ENCODE measurements at places on chromosomes 3 and 15.
A peak's percentile ranks its signal among the peaks of the same experiment; 100 is the strongest.

- DNase-seq: no peak
These were observed 451.5 kb downstream of the FGF12 start for GRCh38 chr3:192275741-192276355.

GRCh38 chr3:132637590-132637989, 22.0 kb downstream of the ACAD11 start:
- no peak for DNase-seq

DNA sequence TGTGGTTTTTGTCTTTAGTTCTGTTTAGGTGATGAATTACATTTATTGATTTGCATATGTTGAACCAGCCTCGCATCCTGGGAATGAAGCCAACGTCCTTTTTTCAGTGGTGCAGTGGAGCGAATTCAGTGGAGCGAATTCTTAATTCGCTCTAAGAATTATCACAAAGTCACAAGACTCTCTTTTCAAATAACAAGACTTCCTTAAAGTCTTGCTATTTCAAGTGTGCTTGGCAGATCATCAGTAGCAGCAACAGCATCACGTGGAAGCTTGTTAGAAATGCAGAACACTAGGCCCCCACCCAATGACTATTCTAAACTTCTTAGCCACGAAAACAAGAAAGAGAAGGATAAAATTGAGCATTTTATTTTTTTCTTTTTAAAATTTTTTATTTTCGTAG, 58.1 kb upstream of the CD200R1L start:
- DNase-seq: no peak

GRCh38 chr3:159635047-159635641, 353.5 kb upstream of the IL12A start:
- DNase-seq: no peak

DNA sequence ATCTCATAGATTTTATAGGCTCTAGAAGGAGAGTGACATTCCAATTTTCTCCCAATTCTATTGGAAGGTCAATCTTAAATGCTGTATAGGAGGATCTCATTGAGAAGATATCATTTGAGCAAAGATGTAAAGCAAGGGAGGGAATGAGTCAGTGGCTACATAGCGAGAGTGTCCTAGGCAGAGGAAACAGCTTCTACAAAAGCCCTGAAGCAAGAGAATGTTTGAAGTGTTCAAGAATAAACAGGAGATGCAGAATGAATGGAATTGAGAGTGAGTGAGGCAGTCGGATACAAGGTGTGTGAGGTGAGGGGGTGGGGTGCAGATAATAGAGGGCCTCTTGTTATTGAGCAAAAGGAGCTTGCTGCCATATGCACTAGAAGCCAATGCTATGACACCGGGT, 545.9 kb downstream of the IGSF11 start:
- no peak for DNase-seq

DNA sequence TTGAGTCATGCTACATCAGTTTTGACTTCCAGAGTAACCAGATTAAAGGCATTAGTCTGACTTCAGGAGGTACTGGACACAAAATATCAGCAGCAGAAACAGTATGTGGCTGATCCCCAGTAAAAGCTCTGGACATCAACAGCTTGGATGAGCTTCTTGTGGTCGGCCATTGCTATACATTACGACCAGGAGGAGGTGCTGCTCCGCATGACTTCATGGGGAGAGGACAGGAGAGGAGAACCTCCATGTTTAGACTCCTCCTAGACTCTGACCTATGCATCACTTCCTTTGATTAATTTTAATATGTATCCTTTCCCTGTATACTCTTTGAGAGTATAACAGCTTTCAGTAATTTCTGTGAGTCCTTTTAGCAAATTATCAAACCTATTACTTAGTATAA, 285.6 kb upstream of the ARHGEF26 start:
- no peak for DNase-seq

GRCh38 chr3:55860049-55860721, 373.1 kb upstream of the WNT5A start:
- DNase-seq: no peak

DNA sequence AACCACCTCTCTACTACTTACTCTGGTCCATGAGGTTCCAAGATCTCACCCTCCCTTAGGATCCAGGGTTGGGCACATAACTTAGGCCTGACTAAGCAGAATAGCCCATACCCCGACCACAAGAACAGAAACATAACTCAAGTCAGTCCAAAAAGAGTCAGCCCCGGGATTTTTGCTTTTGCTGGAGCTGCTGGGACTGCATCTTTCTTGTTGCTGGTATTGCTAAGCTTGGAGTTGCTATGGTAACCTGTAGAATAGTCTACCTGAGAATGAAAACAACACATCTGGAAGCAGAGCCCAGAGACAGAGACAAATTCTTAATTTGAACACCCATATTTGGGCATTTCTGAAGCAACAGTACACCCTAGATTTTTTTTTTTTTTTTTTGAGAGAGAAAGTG, 6.5 kb downstream of the RUBCN start:
- peak; percentile 42 for DNase-seq

GRCh38 chr3:72127844-72128243, 342.9 kb upstream of the PROK2 start:
- DNase-seq: no peak

GRCh38 chr3:42114130-42114725, 23.1 kb downstream of the TRAK1 start:
- DNase-seq: no peak

DNA sequence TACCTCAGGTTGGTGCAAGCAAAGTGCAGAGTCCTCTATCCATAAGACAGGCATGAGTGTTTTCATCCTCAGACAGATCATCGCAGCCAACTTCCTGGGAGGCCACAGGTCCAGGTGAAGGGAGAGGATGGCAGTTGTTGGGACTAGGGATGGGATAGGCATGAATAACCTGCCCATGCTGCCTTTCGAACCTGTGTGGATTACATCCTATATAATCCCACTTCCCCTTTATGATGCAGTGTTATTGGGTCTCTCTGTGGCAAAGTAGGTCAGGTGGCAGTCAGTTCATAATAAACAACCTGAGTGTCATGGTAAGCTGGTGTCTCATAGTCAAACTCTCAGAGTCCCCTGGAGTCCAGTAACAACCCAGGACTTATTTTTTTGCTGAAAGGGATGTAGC, 40.4 kb downstream of the CCR3 start:
- DNase-seq: no peak

- no peak for DNase-seq
These were observed 17.9 kb downstream of the CRYGS start for GRCh38 chr3:186526256-186526606.

DNA sequence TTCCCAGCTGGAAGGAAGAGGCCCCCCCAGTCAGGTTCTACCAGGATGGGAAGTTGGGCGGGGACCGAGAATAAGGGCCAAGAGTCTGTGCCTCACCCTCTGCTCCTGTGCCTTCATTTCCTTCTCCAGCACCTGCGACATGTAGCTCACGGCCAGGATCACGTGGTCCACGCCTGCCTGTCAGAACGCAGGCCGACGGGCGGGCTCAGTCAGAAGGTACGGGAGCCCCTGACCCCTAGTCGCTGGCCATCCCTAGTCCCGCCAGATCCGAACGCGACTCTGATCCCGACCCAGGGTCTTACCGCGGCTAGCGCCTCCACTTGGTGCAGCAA, 489 bp downstream of the GMPPB start:
- DNase-seq: no peak

DNA sequence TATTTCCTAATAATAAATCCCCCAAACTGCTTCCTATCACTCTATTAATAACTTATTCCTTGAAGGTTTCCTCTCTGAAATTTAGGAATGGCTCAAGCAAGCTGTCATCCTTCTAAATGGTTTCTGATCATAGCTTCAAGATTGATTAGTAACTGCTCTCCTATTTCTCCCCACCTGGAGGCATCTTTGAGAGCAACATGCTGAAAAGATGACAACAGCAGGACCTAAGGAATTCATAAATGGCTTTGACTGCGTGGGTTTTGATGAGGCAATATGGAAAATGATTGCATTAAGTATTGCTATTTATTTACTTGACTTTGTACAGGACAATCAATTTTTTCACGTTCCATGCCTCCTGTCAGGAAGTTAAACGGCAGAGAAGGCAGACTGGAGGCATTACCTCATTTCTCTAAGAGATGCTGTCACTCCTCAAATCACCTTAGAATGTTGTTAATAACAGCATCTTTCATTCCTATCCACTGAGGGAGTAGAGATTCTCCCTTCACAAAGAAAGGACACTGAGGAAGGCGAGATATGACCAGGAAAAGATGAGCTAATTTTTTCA, 256.4 kb downstream of the EPHB1 start:
- DNase-seq: no peak

- DNase-seq: no peak
These were observed 43.2 kb downstream of the KNL1 start for GRCh38 chr15:40637221-40637745.

DNA sequence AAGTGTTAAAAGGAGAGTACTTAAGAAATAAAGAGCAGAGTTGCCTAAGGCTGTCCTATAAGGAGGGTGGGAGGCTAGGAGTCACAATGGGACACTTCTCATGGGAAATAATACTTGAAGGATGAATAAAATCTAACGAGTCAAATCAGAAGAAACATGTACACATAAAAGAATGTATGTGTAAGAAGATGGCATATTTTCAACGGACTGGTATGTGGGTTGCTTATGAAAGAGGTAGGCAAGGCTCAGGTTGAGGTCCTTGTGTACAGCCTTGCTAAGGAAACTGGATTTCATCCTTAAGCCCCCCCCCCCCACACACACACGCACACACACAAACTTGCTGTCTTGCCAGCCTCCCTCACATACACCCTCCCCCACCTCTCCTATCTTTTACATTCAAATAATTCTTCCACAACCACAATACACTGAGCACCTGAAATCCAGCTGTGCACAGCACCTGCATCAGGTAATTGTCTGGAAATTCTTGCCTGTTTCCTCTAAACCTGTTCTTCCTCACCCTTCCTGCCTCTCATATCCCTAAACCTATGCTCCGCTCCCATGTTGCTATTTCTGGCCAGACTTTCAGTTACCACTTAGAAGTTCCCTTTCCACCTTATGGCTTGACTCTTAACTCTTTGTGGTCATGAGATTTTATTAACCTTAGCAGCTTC, 79.2 kb downstream of the FMN1 start:
- no peak for DNase-seq

GRCh38 chr3:135907422-135908165, 57.9 kb upstream of the PPP2R3A start:
- DNase-seq: no peak

GRCh38 chr3:6074952-6075351, 786.0 kb upstream of the GRM7 start:
- no peak for DNase-seq

- no peak for DNase-seq
These were observed 25.3 kb upstream of the IL20RB start for GRCh38 chr3:136932523-136932922.

- no peak for DNase-seq
These were observed 755.5 kb downstream of the GBE1 start for GRCh38 chr3:81005992-81006391.

DNA sequence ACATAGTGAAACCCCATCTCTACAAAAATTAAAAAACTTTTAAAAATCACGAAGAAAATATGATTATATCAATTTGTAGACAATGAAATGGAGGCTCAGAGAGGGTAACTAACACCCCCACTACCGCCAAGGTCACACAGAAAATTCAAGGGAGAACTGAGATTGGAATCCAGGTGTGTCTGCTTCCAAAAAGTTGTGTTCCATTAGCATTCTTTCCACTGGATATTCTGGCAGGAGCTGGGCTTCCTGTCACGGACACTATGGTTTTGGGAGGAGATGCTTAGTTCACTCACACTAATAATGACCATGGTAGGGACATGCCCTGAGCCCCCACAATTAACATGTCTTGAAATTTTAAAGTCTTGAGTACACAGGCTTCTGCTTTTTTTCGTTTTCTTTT, 28.8 kb downstream of the CTSH start:
- DNase-seq: no peak

DNA sequence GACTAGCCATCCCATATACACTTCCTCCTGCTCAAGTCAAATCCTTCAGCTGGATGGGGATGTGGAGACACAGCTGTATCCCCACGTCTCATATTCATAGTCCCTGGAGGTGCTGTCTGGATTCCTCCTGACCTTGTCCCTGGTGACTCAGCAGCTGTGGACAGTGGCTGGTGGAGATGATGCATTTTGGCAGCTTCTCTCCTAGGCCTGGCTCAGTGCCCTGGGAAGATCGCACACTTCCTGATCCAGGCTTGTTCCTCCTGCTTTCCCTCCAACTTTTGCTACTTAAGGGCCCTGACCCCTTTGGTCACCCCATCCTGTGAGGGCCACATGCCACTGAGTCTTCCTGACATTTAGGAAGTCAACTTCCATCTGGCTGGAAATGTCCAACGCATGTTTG, 44.4 kb downstream of the ADAMTSL3 start:
- no peak for DNase-seq

DNA sequence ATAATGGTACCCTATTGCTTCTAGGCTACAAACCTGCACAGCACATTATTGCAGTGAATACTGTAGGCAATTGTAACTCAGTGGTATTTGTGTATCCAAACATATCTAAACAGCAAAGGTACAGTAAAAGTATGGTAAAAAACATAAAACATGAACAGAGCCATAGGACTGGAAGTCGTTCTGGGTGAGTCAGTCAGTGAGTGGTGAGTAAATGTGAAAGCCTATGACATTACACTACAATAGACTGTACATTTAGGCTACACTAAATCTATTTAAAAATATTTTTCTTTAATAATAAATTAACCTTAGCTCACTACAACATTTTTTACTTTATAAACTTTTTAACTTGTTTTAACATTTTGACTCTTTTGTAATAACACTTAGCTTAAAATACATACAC, 21.3 kb downstream of the RAB6B start:
- DNase-seq: no peak

GRCh38 chr15:63114465-63114864, 7.2 kb upstream of the LACTB start:
- no peak for DNase-seq

GRCh38 chr3:190252080-190252479, 70.2 kb downstream of the CLDN1 start:
- DNase-seq: no peak

GRCh38 chr3:56878074-56878473, 76.3 kb upstream of the ARHGEF3 start:
- DNase-seq: no peak

DNA sequence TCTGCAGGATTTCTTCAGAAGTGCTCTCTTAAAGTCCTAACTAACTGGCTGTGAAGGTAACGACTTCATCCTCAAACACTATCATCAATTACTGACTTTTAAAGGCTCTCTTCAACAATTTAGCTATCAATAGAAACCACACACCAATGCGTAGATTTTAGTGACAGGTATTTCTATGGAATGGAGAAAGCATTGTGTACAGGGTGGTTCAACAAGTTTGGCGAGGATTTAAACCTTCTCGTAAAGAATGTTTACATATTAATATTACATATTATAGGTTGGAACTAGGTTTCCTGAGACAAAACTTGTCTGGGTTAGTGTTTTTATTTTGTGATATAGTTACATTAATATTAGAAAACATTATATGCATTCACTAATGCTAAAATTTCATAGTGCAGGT, 233.6 kb downstream of the CHL1 start:
- DNase-seq: no peak

Measured in fibroblast of skin of left biceps (primary cell).